ENCODE measurements at places on chromosomes 4 and X.

- no peak for DNase-seq
Measured at GRCh38 chrX:23493941-23494374, 159.3 kb downstream of the PTCHD1 start.

DNA sequence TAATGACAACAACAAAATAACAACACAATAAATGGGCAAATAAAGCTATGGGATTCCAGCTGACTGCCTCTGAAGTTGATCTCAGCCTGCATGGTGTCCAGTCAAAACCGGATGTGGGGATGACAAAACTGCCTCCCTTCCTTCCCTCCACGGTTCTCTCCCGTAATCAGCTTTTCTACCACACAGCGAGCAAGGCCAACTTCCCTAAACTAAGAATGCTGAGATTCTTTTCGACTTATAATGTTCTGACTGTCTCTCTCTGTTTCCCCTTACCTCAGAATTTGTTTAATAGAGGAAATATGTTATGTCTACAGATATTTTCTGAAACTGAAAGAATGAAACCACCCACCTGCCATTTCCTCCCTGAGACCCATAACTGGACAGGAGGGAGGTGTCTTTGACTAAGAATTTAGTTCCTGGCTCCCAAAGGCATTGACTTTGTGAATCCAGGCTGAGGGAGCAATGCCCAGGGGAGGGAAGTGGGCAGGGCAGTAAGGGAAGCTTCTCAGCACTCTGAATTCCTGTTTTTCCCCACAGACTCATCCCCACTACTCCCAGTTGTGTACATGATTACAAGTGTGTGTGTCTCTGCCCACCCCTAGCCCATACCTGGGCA, 1.0 kb upstream of the TLR1 start:
- DNase-seq = no peak

DNA sequence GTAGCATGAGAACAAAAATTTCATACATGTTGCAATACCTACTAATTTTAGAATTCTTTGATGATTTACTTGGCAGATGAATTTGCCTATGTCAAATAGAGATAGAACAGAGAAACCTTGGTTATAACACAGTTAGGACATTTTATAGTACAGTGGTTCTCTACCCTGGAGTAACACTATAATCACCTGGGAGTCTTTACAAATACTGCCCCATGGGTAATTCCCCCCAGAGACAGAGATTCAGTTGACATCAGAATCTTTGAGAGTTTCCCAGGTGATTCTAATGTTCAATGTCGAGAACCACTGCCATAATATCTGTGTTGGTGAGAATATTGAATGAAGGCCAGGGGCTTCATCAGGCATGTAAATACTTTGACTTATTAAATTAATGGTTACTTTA, 401.3 kb upstream of the NDST4 start:
- no peak for DNase-seq

DNA sequence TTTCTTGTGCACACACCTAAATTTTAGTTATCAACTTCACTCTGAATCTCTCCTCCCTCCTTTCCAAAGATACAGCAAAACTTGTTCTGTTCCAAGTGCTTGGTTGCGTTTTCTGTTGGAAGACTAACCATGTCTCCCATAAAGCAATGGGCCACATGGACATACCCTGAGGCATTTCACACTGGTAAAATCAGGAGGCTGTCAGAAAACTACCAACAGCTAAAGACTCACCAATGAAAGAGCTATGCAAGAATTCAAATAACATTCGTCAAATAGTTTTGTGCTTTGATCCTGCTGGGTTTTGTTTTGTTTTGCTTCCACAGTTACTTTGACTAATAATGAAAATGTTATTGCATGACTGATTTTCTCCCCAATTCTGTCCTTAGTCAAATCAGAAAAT, 46.0 kb downstream of the PHEX start:
- no peak for DNase-seq

- DNase-seq = no peak
Measured at GRCh38 chr4:71185037-71185436, 153.8 kb upstream of the SLC4A4 start.

DNA sequence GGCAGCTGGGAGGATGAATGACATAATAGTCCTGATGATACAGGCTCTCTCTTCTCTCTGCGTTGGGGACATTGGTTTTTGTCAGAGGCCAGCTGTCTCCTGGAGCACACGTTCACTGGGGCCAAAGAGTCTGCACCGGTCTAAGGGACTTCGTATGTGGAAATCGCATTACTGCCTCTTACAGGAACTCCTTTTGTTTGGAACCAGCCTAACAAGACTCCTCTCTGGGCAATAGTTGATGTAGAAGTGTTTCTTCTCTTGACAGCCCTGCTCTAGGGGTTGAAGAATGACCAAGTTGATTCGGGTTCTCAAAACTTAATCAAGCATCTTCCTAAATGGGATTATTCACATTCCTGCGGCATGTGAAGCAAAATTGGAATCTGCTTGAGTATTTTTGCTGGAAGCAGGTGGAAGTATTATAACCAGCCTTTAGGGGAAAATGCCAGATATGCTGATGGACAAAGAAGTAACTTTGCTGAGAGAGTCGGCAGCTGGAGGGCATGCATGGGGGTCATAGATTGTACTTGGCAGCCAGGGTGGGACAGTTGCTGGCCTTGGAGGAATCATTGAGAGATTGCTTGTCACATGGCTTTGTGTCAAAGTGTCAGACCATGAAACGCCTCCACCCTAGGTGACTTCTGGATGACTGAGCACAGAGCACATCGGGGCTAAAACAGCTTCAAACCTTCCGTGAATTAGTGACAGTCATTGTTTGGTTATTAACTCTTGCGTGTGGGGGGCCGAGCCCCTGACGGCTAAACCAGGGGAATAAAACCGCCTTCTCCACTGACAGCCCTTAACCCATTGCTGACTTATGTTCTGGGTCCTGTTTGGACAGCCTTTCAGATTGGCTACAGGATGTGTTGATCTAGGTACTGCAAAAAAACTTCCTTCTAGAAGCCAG, 34.4 kb upstream of the SLC34A2 start:
- DNase-seq = no peak

GRCh38 chr4:161463436-161463835, 700.4 kb downstream of the FSTL5 start:
- no peak for DNase-seq

GRCh38 chrX:989959-990510, 222.4 kb downstream of the CRLF2 start:
- peak; percentile 22 for DNase-seq

- DNase-seq = no peak
Measured at GRCh38 chr4:12411072-12411471, 982.4 kb upstream of the HS3ST1 start.

DNA sequence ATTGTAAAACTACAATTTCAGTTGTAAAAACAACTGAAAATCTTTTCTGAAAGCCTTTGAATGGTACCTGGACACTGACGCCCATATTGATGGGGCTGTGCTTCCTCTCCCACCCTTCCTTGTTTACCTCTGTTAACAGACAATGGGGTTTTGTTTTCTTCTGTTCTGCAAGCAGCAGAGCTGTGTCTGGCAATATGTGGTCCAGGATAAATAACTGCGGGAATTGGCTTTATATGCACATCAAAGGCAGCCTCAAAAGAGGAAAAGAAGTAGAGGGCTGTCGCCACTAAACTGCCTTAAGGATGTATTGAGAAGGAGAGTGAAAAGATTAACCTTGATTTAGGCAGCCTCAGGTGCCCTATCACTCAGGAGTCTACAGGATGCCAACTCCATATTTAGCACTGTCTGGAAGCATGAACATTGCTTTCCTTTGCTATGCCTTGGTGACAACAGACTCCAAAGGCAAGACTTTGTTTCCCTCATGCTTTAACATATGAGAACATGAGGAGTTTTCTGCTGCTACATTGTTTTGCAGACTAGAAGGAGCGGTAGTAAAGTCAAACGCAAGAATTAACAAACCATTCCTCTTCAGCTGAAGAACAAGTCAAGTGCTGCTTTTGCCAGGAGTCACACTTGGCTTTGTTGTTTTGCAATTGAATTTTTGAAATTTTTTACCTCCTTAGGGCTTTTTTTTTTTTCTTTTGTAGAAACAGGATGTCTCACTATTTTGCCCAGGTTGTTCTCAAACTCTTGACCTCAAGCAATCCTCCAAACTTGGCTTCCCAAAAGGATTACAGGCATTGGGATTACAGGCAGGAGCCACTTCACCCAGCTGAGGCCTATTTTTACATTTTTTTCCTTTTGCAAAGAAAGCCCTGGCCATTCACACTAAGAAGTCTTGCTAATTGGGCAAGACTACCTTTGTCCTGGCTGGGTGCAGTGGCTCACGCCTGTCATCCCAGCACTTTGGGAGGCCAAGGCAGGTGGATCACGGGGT, 3.0 kb downstream of the IL21 start:
- DNase-seq = no peak

DNA sequence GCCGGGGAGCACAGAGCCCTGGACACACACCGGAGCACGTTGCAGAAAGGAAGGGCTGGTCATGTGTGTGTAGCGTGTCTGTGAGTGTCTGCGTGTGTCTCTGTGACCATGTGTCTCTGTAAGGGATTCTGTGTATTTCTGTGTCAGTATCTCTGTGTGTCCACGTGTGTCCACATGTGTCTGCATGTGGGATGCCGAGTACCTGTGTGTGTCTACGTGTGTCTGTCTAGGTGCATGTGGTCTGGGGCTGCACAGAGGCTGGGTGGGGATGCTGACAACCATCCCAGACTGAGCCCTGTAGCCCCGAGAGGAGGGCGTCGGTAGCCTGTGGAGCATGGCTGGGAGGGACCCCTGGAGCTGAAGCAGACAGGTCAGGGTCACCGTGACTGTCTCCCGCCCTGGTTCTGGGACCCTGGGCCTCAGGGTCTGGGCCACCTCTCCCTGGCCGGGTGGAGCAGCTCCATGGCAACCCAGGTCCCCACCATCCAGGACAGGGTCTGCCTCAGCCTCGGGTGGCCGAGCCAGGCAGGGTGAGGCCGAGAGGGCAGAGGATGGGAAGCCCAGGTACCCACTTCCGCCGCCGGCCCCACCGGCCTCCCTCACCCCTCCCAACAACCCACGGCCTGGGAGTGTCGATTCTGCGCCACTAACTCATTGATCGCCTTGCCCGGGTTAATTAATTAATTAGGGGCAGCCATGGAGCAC, 122.7 kb downstream of the FAM53A start:
- DNase-seq = no peak

- DNase-seq = no peak
Measured at GRCh38 chr4:676871-677235, 2.5 kb downstream of the MYL5 start.

DNA sequence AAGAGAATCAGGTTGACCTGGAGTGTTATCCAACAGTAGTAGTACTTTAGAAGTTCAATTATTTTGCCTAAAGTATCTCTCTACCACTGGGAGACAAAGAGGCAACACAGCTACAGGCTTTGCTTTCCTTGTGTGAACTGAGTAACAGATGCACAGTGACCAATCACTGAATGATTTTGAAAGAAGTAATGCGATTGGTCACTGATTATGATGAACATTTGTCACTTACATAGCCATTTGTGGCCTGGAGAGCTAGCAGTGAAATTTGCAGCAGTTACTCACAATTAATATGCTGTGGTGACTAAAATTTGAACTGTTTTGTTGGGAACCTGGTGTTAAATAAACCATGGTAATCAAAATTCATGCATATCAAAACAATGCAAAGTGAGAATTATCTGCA, 508.7 kb upstream of the DIPK2B start:
- no peak for DNase-seq

- peak; percentile 9 for DNase-seq
Measured at GRCh38 chr4:1238676-1239000, 10.3 kb downstream of the CTBP1 start.

GRCh38 chr4:3784454-3785291, 18.5 kb downstream of the ADRA2C start:
- DNase-seq = no peak

GRCh38 chrX:111447298-111447697, 35.3 kb upstream of the DCX start:
- no peak for DNase-seq

DNA sequence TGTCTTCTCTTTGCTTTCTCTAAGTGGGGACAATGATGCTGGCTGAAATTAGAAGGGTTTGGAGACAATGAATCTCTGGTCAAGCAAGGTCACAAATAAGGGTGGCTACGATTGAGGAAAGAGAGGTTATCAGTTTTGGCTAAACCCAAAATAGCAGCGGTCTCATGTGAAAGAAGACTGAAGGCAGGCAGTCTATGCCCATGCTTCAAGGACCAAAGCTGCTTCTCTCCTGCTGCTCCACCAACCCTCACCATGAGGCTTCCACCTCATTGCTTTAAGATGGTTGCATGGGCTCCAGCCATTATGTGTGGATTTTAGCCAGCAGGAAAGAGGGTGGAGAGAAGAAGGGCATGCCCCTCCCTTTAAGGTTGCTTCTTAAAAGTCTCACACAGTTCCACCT, 114.1 kb upstream of the TRIM2 start:
- DNase-seq = no peak

DNA sequence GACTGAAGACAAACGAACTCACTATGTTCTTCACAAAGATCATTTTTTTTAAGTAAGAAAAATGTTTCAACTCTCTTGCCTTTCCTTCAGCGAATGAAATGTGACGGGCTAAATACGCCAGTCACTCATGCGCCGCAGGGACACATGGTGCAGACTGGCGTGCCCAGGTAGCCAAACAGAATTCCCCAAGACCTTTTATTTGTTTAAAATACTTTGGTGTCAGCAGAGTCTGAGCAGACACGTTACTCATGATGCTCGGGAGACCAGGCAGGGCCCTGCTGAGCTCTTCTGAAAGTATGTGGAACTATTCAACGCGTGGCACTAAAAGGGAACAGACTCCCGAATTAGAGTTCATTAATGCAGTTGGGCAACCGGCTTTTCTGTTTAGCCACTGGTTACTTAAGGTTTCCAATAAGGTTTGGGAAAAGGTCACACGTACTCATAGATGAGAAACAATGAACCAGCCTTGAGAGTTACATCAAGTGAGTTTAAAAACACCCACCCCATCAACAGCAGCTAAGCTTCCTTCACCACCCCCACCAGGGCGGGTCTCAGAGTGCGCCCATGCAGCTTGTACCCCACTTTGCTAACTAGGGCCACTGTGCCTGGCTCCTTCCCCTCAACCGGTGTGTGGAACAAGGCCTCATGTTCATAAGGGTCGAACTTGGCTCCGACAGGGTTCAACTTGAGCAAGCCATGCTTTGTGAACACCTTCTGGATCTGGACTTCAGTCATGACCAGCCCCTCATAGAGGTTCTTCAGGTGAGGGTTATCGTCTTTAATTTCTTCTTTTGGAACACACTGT, 7.3 kb downstream of the GRPEL1 start:
- no peak for DNase-seq

GRCh38 chrX:19798423-19798822, 89.0 kb downstream of the SH3KBP1 start:
- DNase-seq = no peak

- DNase-seq = no peak
Measured at GRCh38 chr4:114043116-114043515, 63.7 kb upstream of the ARSJ start.
